BJ (cell line): ENCODE measurements at places on chromosomes 11 and 22.

DNA sequence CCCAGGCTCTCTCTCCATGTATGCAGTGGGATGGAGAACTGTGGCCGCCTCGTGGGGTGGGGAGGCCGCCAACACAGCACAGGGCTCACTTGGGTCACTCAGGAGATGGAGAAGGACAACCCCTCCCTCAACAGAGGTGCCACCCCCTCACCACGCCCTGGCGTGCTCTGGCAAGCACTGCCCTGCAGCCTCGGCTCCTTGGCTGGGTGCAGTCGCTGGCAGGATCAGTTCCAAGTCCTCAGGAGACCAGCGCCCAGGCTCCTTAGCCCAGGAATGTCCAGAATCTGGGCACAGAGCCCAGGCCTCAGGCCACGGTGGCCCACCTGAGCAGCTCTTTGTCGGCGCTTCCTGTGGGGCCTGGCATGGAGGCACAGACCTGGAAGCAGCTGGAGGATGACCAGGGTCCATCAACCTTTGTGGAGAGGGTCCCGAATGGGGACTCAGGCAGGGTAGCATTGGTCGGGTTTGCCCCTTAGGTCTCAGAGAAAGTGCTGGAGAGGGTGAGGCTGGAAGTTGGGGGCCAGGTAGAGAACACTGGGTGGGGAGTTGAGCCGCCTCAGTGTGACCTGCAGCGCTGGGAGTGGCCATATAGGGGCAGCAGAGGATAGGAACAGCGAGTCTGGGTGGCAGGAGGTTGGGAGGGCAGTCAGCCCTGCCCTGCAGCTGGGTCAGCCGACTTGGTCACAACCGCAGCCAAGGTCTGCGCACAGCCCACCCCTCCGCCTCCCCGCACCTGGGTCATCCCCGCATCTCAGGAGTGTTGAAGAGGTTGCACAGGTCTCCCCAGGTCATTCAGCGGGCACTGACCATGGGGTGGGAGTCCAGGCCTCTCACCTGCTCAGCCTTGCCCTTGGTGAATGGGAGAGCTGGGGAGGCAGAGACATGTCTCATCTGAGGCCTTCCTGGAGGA, 8.2 kb downstream of the SUSD2 start:
- DNase-seq, result no peak

DNA sequence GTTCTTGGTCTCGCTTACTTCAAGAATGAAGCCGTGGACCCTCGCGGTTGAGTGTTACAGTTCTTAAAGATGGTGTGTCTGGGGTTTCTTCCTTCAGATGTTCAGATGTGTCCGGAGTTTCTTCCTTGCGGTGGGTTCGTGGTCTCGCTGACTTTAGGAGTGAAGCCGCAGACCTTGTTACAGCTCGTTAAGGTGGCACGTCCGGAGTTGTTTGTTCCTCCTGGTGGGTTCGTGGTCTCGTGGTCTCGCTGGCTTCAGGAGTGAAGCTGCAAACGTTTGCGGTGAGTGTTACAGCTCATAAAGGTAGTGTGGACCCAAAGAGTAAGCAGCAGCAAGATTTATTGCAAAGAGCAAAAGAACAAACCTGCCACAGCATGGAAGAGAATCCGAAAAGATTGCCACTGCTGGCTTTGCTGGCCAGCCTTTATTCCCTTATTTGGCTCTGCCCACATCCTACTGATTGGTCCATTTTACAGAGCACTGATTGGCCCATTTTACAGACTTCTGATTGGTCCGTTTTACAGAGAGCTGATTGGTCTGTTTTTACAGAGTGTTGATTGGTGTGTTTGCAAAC, 27.1 kb upstream of the NXPE2 start:
- DNase-seq, result no peak

- DNase-seq, result no peak
Observed at GRCh38 chr11:92828556-92828955, 140.9 kb upstream of the MTNR1B start.

DNA sequence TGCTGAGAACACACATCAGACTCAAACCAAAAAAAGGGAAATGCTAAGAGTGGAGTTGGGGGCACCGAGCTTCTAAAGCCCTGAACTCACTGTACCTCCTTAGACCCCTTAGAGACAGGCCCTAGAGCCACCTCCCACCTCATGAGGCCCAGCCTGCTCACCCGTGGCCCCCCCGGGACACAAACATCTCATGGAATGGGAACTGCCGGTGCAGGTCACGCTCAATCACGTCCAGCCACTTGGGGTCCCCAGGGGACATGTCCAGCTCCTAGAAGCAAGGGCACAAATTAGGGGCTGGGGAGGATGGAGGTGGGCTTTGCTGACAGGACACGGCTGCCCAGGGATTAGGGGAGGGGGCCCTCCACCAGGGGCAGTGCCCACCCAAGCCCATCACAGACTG, 6.3 kb upstream of the CASTOR1 start:
- no peak for DNase-seq

- DNase-seq, result no peak
Observed at GRCh38 chr11:26149585-26149984, 182.3 kb upstream of the ANO3 start.

DNA sequence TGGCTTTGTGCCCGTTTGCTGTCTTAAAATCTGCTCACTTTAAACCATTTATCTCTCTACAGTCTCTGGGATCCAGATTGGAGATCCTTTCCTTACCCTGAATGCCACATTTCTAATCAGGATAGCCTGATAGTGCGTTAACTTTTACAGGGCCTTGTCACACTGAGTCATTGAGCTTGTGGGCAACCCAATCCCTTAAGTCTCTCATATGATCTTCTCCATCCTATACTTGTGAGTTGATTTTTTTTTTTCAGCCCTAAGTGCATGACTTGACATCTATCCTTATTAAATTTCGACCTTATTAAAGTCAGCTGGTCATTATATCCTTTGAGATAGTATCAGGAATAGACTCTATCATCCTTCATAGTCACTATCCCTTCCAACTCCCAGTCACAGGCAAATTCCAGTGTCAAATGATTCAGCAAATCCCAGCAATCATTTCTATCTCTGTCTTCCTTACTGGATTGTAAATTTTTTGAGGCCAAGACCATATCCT, 57.7 kb downstream of the TEAD1 start:
- peak; percentile 63 for DNase-seq

DNA sequence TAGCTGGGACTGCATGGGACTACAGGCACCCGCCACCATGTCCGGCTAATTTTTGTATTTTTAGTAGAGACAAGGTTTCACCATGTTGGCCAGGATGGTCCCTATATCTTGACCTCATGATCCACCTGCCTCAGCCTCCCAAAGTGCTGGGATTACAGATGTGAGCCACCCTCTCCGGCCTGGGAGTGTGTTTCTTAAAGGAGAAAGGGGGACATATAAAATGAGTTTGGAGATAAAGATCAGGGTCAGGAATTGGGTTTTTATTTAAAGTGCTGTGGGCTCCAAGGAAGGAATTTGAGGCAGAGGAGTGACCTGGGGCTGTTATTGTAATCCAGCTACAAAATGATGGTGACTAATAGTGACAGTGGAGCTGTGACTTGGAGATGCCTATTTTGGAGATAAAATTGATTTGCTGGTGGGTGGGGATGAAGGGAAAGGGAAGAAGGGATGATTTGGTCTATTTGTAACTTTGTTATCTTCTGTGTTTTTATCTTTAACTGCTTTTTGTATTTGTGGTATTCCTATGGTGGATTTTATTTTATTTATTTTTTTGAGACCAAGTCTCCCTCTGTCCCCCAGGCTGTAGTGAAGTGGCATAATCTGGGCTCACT, 5.0 kb downstream of the CRKL start:
- no peak for DNase-seq

DNA sequence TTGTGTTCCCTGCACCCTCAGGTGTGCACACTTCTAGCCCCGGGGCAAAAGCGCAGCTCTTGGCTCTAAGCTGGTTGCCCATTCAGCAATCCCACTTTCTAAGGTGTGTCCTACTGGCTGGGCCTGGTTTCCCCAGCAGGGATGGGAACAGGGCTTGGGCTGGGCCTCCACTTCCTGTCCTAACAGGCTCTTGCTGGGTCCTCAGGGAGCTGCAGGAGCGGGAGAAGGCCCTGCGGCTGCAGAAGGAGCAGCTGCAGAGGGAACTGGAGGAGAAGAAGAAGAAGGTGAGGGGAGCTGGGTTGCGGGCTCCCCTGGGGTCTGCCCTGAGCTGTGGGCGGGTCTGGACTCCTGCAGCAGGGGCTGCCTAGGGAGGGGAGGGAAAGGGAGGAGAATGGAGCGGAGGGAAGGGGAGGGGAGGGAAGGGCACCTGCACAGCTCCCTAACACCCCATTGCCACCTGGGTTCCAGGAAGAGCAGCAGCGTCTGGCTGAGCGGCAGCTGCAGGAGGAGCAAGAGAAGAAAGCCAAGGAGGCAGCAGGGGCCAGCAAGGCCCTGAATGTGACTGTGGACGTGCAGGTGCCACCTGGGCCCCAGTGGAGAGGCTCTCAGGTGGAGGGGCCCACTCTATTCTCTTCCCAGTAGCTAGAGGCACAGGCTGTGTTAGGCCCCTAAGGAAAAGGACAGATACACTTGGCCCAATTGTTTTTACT, 24.6 kb downstream of the INCENP start:
- DNase-seq, result no peak

DNA sequence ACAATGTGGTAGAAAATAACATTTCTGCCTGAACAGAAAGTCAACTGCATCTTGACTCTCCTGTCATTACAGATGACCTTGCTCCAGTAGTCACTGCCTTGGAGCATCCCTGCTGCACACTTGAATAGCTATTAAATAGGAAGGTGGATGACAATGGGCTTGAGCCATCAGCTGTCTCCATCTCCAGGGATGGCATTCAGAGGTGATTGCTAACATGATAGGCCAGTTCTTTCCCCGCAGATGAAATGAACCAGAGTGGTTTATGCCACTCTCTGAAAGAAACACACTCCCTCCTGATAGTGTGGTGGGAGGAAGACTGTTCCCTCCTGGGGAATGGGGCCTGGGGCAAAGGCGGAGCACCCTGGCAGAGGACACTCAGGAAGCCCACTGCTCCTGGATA, 57.1 kb upstream of the OLFML1 start:
- DNase-seq, result no peak

DNA sequence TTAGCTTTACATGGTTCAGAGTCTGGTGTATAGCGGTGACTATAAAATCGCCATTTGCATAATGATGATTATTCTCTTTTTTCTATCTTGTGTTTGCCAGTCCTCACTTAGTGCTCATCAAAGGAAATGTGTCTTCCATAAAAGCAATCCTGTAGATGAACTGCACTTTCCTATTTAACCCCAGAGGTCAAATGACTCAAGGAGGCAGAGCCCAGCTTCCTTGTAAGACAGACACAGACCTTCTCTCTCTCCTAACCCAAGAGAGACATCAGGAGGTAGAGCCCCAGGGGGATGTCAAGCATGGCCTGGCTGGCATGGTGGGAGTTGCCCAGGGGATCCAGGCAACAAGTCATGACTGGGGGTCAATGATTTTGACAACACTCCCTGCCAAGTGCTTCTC, 46.9 kb upstream of the CRTAM start:
- DNase-seq, result no peak

DNA sequence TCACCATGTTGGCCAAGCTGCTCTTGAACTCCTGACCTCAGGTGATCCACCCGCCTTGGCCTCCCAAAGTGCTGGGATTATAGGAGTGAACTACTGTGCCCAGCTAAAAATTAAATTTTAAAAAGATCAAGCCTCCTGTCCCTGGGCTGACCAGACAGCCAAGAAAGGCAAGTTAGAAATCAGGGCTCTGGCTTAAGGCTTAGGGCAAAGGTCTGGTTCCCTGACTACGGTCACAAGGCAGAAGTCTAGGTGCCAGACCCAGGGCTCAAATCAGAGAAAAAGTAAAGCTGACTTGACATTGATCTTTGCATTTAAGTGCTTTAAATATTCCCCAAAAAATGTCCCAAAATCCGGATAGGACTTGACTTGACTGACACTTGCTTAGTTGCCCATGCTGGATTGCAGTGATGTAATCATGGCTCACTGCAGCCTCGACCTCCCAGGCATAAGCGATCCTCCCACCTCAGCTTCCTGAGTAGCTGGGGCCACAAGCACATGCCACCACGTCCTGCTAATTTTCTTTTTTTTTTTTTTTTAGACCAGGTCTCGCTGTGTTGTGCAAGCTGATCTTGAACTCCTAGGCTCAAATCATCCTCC, 17.3 kb upstream of the CRKL start:
- no peak for DNase-seq

DNA sequence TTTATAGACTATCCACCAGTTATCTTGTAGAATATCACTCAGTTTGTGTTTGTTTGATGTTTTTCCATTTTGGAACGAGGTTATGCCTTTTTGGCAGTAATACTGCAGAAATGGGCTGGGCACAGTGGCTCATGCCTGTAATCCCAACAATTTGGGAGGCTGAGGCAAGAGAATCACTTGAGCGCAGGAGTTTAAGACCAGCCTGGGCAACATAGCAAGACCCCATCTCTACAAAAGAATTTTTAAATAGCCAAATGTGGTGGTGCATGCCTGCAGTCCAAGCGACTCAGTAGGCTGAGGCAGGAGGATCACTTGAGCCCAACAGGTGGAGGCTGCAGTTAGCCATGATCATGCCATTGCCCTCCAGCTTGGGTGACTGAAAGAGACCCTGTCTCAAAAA, 22.8 kb upstream of the B4GALNT4 start:
- no peak for DNase-seq

GRCh38 chr11:123325533-123325932, 104.5 kb upstream of the GRAMD1B start:
- DNase-seq, result no peak

DNA sequence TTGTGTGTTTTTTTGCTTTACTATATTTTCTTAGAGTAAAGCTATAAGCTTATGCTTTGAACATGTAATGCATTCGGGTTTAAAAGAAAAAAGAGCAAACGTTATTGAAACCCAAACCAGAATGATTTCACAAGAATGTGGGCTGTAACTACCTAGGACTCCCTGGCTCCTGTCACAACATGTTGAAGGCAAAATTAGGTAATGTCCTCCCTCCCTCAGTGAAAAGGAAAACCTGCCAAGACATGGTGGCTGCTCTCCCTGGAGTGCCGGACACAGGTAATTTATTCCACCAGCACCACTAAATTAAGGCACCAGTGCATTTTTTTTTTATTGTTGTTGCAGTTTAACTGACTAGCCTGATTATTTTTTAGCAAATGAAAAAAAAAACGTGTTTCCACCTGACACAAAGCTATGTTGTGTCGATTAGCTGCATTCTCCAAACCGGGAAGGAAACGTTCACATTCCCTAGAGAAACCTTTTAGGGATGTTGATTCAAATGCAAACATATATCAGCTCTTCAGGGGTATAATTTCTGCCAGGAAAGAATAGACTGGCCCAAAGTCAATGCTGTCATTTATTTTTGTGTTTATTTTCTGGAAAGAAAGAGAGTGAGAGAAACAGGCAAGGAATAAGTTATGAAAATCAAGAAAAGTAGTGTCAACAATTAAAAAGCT, 134.6 kb downstream of the CCDC34 start:
- no peak for DNase-seq

- no peak for DNase-seq
Observed at GRCh38 chr22:49951000-49951677, 9.4 kb upstream of the PIM3 start.

- no peak for DNase-seq
Observed at GRCh38 chr11:65997286-65997685, 4.7 kb downstream of the EIF1AD start.

- no peak for DNase-seq
Observed at GRCh38 chr11:86919557-86920210, 35.5 kb downstream of the FZD4 start.

GRCh38 chr11:48050304-48050703, 69.9 kb downstream of the PTPRJ start:
- no peak for DNase-seq
